ENCODE measurements at places on chromosomes 1 and 21. TPM values are rescaled to one million over a fixed set of nuclear protein-coding genes. Genes with fewer than 3 reads are reported as not detected.
A peak's percentile ranks its signal among the peaks of the same experiment; 100 is the strongest.

DNA sequence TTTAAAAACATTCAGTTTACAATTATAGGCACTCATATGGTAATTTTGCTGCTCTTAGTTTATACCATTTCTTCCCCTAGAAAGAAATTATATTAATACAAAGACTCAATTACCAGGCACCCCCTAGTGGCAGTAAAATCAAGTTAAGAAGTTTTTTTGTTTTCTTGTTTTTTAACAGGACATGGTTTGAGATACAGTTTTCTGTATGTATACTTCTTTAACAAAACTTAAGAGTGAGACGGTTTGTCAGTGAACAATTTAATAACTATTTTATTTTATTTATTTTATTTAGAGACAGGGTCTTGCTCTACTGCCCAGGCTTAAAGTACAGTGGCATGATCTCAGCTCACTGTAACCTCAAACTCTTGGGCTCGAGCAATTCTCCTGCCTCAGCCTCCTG, 224.6 kb downstream of the FAF1 start:
- no peak for DNase-seq

DNA sequence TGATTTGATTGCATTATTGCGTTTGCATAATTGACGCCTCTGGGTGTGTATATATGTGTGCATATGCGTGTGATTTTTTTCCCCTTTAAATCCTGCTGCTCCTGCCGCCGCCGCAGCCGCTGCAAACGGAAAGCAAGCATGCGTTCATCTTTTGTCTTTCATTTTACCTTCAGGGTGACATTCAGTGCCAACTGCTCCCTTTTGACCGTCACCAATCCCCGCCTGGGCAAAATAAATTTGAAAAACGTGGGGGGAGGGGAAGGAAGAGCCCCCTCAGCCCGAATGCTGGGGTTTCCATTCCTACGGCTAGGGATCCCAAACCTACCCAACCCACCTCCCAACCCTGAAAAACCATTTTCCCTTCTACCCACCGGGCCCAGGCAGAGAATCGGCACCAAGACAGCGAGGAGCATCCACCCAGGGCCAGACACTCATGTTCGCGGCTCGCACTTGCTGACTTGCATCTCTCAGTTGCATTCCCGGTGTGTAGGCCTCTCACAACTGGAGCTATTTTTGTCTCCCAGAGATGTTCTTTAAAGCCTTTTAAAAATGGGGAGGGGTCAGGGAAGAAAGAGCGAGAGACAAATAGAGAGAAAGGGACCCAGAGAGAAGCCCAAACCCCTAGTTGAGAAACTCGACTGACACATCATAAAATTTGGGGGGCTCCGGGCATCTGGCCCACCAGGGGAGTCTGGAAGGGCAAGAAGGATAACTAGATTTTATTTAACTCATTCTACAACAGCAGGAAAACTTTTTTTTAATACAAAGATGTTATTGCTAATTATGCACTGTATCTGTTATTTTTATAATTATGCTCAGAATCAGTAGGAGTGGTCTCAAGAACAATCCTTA, 367.1 kb upstream of the ESRRG start:
- DNase-seq = no peak

- DNase-seq = no peak
These were observed 36.9 kb upstream of the CD2 start for GRCh38 chr1:116717318-116717717.

- DNase-seq = no peak
These were observed 79.2 kb downstream of the ARHGEF10L start for GRCh38 chr1:17618558-17619247.

DNA sequence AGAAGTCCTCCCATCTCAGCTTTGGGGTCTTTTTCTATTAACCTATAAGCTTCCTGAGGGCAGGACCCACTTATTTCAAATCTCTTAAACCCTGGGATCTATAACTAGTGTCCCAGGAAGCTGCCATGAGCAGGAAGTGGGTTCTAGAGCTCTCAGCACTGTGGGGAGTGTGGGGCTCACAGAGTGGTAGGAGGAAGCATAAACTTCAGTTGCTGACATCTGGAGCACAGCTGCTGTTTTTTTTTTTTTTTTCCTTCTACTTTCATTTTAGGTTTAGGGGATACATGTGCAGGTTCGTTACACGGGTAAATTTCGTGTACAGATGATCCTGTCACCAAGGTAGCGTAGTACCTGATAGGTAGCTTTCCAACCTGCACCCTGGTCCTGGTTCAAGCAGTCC, 59.3 kb downstream of the AK4 start:
- DNase-seq = no peak

- DNase-seq = no peak
These were observed 33.4 kb upstream of the ARHGAP29 start for GRCh38 chr1:94270801-94271203.

DNA sequence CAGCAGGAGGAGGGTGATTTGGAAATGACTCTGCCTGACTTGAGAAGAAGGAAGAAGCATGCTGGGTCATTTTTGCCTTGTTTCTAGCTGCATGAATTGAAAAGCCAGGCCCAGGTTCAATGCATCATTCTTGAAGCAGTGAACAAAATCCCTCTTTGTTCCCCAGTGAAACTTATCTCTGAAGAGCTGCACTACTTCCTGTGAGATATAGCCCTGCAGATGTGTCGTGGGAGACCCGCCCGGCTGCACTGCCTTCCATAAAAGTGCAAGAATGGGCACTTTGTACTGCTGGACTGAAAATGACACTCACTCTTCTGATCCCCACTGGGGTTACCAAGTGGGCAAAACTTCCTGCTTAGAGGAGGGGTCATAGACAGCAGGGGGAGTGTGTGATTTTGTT, 249.2 kb upstream of the NFIA start:
- no peak for DNase-seq

GRCh38 chr1:8097077-8097799, 71.1 kb upstream of the ERRFI1 start:
- DNase-seq = no peak

- no peak for DNase-seq
These were observed at the start of gene TIE1 for GRCh38 chr1:43300378-43301094. TIE1 (plus strand) TSS chr1:43300982; CDS start chr1:43301072, 90 bp downstream.

DNA sequence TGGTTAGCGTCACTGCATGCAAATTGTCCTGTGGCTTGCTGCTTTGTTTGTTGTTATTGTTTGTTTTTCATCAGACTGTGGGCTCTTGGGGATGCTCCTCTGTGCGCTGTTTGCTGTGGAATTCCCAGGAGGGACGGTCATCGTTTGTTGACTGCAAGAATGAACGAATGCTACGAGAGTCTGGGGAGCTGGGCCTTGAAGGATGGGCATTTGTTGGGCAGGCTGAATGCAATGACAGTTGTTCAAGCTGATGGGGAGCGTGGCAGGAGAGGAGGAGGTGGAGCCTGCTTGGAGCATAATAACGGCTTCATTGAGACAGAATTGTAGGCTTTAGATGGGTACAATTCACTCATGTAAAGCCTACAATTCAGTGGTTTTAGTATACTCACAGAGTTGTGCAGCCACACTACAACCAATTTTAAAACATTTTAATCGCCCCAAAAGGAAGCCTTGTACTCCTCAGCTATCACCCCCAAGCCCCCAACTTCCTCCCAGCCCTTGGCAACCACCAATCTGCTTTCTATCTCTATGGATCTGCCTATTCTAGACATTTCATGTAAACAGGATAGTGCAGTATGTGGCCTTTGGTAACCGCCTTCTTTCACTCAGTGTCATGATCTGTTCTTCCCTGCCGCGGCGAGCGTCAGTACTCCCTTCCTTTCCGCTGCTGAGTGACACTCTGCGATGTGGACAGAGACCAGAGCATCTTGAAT, 190.2 kb downstream of the CAMTA1 start:
- no peak for DNase-seq

DNA sequence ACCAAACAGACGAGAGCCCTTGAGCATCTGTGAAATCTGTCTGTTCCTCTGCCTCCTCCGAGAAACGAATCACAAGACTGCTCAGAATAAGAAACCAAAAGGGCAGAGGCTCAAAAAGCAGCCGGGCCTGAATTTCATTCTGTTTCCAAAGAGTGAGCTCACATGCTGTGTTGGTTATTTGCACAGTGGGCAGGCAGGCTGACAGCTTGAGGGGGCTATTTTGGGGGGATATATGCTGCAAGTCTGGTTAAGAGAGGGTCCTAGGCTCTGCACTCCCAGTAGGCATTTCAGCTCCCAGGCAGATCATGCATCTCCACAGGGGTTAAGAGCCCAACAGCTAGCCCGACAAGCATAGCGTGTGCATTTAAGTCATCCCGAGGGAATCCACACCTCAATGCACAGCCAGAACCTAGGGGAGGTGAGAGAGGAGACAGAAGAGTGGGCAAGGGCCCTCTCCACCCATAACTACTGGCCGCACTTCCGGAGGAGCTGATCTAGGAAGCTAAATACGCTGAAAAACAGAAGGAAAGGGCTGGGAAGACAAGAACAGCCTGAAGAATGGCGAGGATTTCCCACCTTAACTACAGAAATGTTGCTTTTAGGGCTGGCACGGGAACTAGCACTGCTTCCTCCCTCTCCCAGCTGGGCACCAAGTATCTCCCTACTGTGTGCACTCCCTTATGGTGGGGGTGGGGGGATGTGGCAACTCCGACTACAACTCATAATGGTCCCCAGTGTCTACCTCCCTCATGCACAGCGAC, 3.7 kb downstream of the PGBD5 start:
- DNase-seq = peak; percentile 41

DNA sequence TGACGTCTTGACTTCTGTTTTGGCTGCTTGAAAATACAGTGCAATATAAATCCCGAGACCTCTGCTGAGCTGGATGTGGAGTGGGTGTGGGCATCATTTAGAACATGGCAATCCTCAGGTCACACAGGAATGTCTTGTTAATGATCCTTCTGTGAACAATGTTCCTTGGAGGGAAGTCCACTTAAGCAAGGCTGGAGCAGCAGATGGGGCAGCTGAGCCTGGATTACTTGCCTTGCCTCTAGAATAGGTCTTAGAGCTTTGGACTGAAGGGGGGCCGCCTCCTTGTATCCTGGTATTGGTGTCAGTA, 926 bp upstream of the SCMH1 start:
- DNase-seq = no peak

- DNase-seq = no peak
These were observed 114.2 kb upstream of the ATP1A1 start for GRCh38 chr1:116258668-116259419.

DNA sequence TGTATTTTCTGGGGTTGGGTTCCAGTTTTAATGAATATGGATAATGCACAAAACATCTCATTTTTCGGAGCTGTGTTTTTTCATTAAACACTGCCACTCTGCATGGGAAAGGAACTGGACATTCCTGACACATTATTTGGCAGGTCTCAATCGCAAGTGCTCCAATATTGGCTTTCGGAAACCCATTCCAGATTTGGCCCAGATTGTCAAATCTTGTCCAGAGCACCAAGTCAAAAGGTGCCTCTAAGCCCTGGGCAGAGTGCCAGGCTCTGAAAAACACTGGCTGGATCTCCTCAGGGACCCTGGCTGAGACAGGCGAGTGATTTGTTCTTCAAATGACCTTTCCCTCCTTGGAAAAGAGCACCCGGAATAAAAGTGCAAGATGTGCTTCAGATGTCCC, 68.4 kb upstream of the MRPS6 start:
- DNase-seq = no peak

The CCDC30 gene
- total RNA-seq = 1.8 TPM

The NMNAT2 gene
- total RNA-seq = 11.5 TPM

The PGD gene
- 289 TPM for total RNA-seq

The CNR2 gene
- not detected for total RNA-seq

The NEXN gene
- total RNA-seq = 3.3 TPM

The B3GALT2 gene
- not detected for total RNA-seq

The DAP3 gene
- total RNA-seq = 113 TPM

The RASSF5 gene
- 0.50 TPM for total RNA-seq

The SDC3 gene
- 25.9 TPM for total RNA-seq

The SPATA46 gene
- total RNA-seq = not detected

The PCP4 gene
- 0.77 TPM for total RNA-seq

The KRTAP20-3 gene
- total RNA-seq = not detected

The ERICH3 gene
- total RNA-seq = not detected

Data from H9 (cell line).